Stimulated activated CD8-positive, alpha-beta memory T cell treated with anti-CD3 and anti-CD28 coated beads, Interleukin-7, amount 100 ng/mL, for 24 hours (primary cell): ENCODE measurements at places on chromosomes 2 and 18.
A peak's percentile ranks its signal among the peaks of the same experiment; 100 is the strongest.

DNA sequence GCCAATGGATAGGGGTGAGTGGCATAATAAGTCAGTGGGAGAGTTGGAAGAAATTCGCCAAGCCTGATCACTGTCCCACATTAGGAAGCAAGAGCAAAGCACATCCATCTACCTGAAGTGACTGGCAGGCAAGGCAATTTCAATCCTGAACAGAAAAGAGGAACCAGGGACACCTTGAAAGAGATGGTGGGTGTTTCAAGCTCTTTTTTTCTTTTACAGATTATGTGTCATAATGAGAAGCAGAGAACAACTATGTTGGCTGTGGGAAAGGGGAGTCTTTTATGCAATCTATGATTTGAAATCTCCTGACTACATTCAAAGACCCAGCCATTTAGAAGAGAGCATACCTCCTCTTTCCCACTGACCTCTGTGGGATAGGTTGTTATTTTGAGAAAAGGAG, 63.5 kb downstream of the TGIF1 start:
- DNase-seq = no peak

GRCh38 chr2:49298230-49298629, 143.9 kb upstream of the FSHR start:
- no peak for DNase-seq

DNA sequence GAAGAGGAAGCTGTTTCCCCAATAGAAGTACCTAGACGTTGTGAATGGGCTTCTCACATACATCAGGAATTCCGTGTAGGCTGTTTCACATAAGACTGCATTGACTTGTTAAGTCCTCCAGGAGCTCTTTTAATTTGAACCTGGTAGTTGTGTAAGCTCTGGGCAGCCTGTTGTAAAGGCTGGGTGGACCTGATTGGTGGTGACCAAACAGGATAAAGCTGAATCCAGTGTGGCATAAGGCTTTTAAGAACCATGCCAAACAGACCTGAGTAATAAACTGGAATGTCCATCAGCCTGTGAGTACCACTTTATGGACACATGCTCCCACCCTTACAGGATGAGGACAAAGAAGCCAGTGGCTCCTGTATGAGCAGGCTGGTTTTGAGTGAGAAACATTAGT, 24.1 kb downstream of the RMND5A start:
- no peak for DNase-seq

- DNase-seq = no peak
These were observed 152.6 kb upstream of the EPHA4 start for GRCh38 chr2:221724631-221725203.

- DNase-seq = no peak
These were observed 560.8 kb upstream of the FAM98A start for GRCh38 chr2:34159901-34160300.

- DNase-seq = no peak
These were observed 56.1 kb downstream of the DYNAP start for GRCh38 chr18:54647176-54647575.

- DNase-seq = no peak
These were observed 105.6 kb downstream of the TTC32 start for GRCh38 chr2:19796035-19796695.

- DNase-seq = no peak
These were observed 510.5 kb upstream of the TNP1 start for GRCh38 chr2:217370391-217370790.

GRCh38 chr2:187266645-187267044, 181.4 kb downstream of the CALCRL start:
- DNase-seq = no peak

- no peak for DNase-seq
These were observed 24.6 kb upstream of the CCNYL1 start for GRCh38 chr2:207686812-207687211.

DNA sequence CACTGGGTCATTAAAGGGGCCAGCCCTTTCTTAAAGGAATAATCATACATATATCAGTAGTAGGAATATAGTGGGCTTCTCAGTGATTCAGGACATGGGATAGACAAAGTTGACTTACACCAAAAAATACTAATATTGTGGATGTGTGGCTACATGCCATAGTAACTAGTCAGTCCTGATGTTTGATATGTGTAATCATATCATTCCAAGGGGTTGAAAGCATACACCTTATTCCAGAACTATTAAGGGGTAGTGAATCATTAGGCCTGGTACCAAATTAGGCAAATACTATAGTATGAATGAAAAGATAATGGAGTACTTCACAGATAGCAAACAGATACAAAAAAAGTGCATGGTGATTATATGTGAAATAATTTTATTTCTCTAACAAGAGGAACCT, 814.9 kb upstream of the NRXN1 start:
- no peak for DNase-seq

- no peak for DNase-seq
These were observed 18.7 kb downstream of the RBBP8 start for GRCh38 chr18:22951823-22952222.

- peak; percentile 15 for DNase-seq
These were observed 175.1 kb downstream of the NCK2 start for GRCh38 chr2:105919826-105920225.

DNA sequence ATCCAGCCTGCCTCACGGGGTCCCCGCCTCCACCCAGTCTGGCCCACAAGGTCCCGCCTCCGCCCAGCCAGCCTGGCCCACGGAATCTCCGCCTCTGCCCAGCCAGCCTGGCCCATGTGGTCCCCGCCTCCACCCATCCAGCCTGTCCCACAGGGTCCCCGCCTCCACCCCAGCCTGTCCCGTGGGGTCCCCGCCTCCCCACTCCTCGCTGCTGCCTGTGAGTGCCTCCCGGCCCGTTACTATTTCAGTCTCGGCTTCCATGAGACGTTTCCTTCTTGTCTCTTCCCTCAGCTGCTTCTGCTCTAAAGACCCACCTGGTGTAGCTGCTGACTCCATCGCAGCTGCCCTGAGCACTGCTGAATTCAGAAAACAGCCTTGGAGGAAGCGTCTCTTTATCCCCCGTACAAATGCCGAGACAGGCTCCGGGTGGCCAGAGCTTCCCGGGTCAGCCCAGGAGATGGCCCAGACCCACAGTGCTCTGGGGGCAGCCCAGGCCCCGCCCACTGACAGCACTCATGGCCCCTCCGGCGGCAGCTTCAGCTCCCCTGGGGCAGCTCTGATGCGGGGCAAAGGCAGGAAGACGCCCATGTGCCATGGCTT, 69.8 kb downstream of the NFATC1 start:
- DNase-seq = no peak

DNA sequence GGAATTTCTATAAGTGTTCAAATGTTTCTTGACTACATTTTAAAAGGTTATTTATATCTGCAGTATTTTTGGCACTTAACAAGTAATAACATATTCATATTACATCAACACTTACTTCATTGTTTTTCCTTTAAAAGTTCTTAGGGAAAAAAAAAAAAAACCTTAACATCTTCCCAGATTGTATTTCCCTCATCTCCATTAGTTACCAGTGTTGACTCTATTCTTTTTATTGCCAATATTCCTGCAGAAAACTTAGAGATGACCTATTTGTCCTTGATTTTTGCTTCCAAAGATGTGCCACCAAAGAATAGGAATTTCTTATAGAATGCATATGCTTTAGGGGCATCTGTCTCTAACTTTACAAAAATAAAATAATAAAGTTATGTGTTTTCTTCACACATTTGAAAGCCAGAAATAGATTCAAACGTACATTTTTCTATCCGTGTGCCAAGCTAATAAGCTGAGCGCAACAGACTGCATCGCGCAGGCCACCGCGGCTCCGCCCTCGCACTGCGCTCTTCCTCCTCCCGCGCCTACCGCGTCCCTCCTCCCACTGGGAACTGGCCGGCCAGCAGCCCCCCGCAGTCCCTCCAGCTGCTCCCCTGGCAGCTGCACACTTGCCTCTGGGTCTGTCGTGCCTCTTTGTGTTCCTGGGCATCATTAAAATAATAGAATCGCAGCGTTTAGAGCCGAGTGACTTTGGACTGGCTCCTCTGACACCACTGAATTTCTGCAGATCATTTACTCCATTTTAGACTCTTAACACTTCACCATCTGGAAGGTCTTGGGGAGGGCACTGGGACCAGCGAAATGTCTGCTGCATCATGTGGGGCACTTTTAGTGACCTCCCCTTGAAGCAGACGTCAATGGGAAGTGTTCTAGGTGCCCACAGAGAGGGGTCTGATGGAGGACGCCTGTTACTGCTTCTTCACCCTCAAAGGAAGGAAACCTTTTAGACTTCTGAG, 21.2 kb upstream of the NAB1 start:
- no peak for DNase-seq

- no peak for DNase-seq
These were observed 18.7 kb upstream of the IHH start for GRCh38 chr2:219079417-219079816.

DNA sequence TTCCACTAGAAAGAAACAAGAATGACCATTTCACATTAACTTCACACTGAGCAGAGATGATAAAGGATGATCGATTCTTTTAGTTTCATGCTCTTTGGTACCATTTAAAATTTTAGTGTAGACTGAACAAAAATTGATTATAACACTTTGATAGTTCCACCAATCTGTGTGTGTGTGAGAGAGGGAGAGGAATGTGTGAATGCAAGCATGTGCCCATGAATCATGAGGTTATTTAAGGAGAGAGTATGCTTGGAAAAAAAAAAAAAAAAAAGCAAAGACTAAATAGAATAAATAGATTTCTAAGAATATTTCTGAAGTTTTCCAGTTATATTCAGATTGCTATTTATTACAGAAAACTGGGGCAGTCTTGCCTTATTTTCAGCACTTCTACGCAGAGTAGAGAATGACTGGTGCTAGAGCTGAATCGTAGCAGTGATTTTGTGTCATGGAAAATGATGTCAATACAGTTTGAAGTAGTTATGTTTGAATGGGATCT, 900.8 kb downstream of the SLC4A3 start:
- DNase-seq = no peak

- no peak for DNase-seq
These were observed 24.2 kb downstream of the TNS1 start for GRCh38 chr2:217978536-217979150.

DNA sequence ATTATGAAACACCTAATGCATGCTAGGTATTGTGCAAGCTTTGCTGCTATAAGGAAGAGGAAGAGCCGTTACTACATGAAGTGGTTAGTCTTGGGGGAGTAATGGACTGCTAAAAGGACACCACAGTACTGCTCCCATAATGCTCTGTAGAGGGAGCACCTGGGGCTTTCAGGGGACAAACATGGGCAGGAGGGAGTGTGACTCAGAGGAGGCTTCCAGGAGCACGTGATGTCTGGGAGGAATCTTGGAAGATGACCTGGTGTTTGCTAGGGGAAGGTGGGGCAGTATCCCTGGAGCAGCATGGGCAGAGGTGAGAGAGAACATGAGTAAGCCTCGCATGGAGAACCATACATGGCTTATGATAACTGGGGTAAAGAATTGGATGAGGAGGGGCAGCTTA, 18.8 kb downstream of the MAPK4 start:
- no peak for DNase-seq

- no peak for DNase-seq
These were observed 281.6 kb upstream of the RGPD4 start for GRCh38 chr2:107545066-107545465.

- no peak for DNase-seq
These were observed 24.2 kb upstream of the PTPN4 start for GRCh38 chr2:119735565-119735964.

GRCh38 chr2:36449943-36450392, 94.4 kb downstream of the CRIM1 start:
- no peak for DNase-seq

DNA sequence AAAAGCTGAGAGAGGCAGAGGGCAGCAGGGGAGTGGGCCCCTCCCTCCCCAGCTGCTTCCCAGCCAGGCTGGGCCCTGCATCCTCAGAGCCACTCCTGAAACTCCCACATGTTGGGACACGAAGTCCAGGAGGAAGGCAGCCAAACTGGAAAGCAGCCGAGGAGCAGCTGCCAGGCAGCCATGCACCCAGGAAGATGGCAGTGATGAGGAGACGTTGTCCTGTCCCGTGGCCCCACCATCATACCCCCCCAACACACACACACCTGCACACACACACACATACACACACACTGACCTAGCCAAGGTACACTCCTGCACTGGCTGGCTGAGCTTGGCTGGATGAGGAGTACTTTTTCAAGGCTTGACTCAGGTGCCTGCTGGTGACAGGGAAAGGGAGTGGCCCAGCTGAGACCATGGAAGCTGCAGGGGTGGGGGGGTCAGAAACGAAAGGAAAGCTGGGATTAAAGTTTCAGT, 106.0 kb downstream of the CYP26B1 start:
- DNase-seq = no peak

DNA sequence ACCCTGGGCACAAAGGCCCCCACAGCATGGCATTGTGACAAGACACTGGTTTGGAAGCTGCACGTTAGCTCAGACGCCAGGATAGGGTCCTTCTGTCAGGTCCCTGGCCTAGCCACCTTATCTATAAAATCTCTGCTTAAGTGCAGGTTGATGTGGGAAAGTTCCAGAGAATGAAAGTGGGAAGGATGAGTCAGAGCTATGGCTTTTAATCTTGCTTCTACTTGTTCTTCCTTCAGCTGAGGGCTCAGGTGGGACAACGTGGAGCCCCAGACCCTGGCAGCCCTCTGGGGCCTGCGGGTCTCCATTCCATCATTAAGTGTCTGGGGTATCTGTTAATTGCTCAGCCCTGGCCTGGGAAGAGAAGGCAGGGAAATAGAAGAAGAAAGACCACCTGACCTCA, 64.5 kb downstream of the CELF4 start:
- DNase-seq = no peak

GRCh38 chr2:212242724-212243123, 295.9 kb downstream of the ERBB4 start:
- DNase-seq = no peak

DNA sequence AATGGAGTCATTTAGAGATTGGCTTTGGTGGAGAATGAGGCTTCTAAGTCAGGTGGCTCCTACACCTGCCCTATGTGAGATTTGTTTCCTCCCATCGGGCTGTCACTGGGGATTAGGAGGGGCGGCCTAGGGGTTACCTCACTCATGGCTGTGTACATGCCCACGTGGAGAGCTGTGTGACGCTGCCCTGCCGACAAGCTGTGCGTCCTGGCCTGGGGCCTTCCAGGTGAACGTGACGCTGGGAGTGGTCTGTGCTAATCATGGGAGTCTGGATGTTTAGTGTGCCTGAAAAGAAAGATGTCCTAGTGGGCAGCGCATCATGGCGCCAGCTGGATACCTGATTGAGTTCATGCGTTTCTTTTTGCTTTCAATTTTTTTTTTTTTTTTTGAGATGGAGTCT, 14.0 kb downstream of the ASB1 start:
- DNase-seq = no peak

DNA sequence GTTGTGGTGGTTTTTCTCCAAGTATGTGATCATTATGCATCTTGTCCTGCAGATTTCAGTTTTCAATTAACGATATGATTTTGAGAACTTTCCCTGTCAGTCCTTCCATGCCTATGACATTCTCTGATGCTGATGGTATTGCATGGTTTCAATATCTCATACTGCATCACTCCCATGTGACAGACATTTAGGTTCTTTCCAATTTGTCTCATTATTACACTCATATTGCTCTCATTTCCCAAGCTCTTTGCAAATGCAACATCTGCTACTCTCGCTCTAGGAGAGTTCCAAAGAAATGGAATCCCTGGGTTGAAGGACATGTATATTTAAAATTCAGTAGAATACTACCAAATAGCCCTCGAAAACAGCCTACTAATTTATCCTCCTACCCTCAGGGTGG, 125.5 kb downstream of the MARCHF4 start:
- no peak for DNase-seq
